Stimulated activated CD4-positive, alpha-beta T cell treated with anti-CD3 and anti-CD28 coated beads, Interleukin-2, amount 100 ng/mL, for 24 hours (primary cell): ENCODE measurements at places on chromosomes 13 and 19.

GRCh38 chr13:77703408-77703807 is 5.9 kb downstream of the SLAIN1 start:
- no peak for DNase-seq

DNA sequence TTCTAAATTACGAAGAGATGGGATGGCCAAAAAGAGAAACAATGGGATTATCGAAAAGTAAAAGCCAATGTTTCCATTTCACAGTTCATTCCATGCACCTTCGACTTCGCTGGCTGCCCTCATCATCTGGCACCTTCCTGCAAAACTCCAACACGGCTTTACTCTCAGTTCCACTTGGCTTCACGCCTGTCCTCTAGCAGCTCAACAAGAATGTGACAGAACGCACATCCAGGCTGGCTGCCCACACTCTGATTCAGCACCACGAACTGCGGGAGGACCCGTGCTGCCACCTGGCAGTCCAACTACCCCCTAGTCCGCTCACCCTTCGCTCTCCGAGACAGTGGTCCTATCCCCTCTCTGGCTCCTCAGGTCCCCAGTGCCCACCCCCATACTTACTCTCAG is 11.7 kb downstream of the ATP7B start:
- no peak for DNase-seq

- no peak for DNase-seq
These were observed 693.7 kb downstream of the UQCRFS1 start for GRCh38 chr19:28519218-28519779.

DNA sequence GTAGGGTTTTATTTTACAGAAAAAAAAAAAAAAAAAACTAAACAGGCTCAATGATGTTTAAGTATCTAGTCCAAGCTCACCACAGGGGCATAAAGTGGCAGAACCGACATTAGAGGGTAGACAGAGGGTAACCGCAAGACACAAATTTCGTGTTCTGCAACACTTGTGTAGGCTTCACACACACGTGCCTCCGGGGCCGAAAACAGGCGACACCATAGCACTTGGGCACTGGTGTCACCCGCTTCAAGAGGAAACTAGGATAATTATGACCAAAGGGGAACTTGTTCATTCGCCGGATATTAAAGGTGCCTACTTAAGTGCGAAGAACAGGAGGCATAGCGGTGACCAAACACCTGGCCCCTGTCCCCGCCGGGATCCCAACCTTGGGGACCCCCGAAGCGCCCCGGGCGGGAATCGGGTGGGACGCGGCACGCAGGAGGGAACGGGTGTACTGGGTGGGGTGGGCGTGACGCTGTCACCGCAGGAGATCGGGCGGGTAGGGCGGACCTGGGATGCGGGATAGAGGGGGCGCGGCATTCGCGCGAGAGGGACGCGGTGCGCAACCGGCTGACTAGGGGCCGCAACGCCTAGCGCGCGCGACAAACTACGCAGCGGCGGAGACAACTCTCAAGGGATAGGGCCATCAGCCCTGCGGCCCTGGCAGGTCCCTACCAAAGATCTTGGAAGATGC is 558 bp downstream of the MZT1 start:
- DNase-seq, result peak; percentile 62

GRCh38 chr19:1770866-1771576 is 17.7 kb downstream of the ONECUT3 start:
- DNase-seq, result no peak

DNA sequence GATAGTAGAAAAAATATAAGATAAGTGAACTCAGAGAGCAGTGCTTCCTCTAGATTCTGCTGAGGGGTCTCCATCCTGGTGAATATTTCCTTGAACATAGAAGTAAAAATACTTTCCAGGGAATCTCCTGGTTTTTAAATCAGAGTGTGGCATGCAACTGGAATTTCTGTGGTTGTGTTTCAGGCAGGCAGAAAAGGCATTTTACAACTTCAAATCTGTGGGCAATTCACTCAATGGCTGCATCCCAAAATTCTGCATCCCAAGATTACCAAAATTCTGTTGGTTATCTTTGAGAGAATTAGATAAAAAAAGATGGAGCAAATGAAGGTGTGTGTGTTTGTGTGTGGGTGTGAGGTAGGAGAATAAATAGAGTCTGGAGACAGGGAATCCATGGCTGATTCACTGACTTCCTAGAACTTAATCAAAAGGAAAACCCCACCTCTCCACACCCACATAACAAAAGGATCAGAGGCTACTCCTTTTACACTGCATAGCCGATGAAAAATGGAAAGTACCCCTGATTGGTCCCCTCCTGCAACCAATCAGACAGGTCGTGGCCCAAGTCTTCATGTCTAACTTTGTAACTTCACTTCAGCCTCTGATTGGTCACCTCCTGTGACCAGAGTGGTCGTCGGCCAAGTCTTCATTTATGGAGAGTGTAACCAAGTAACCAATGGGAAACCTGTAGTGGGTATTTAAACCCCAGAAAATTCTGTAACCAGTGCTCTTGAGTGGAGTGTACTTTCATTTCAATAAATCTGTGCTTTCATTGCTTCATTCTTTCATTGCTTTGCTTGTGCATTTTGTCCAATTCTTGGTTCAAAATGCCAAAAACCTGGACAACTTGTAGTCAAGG is 112.8 kb downstream of the DLEU7 start:
- no peak for DNase-seq

DNA sequence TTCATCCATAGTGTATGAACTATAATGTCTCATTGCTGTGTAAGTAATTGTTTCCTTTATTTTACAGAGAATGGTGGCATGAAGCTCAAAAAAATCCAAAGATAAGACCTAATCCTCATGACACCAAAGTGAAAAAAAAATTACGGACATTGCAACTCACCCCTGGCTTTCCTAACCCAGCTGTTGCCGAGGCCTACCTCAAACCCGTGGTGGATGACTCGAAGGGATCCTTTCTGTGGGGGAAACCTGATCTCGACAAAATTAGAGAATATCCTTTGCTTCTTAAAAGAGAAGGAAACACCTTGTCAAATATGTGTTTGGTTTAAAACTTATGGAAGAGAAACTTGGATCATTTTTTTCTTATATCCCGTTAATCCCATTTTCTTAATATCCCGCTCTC is 26.3 kb downstream of the ERCC5 start:
- no peak for DNase-seq

GRCh38 chr19:30667746-30668145 is 295.6 kb downstream of the ZNF536 start:
- no peak for DNase-seq

DNA sequence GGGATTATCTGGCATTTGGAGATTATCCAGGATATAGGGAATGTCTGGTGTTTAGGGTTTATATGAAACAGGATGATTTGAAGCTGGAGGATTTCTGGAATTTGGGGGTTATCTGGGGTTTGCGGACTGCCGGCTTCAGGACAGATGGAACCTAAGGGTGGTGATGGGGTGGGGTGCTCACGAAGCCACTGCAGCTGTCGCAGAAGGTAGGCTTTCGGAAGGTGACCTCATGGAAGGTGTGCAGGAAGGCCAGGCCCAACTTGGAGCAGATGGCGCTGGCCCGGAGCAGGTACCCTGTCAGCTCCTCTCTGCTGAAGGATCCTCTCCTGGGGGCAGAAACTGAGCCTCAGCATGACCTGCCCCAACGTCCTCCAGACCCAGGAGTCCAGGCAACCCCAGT is 9.6 kb downstream of the FAM98C start:
- DNase-seq, result no peak

- DNase-seq, result peak; percentile 51
These were observed 5.6 kb downstream of the SNRPA start for GRCh38 chr19:40756502-40757110.

DNA sequence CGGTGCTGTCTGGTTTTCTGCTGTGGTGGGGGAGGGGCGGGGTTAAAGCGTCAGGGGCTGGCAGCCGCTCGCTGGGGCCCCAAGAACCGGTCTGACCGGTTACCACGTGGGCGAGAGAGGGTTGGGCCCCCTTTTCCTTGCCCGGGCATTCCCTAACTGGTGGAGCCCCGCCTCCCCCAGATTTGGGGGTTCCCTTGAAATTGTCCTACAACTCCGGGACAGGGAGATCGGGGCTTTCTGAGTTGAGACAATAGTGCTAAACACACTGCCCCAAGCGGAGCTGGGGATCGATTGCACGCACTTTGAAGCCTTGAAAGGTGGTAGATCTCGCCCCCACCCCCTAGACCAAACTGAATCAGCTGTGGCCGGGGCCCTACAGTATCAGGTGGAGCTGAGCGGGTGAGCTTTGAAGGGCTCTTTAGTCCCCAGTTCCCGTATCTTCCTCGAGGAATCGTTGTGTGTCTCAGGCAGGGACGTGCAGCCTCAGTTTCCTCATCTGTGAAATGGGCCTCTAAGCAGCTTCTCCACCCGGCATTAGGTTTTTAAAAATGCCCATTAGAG is 4.8 kb downstream of the IER2 start:
- peak; percentile 82 for DNase-seq

- DNase-seq, result peak; percentile 53
These were observed 33.0 kb downstream of the GJA3 start for GRCh38 chr13:20127562-20128458.

DNA sequence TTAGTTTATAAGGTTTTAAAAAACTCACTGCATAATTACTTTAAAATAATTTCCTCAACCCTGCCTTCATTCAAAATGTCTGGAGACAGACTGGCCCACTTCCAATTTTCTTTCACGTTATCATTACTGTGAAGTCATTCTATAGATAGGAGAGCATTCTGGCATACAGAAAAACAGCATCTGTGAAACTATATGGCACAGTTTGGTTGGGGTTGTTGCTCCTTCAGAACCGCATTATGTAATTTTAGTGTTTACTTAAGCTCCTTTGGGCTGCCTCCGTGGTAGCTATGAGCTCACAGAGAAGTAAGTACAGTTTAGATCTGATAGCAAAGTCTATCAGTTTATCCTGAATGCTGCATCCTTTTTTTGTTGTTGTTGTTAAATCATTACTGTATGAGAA is 104.3 kb downstream of the KCNRG start:
- DNase-seq, result no peak

DNA sequence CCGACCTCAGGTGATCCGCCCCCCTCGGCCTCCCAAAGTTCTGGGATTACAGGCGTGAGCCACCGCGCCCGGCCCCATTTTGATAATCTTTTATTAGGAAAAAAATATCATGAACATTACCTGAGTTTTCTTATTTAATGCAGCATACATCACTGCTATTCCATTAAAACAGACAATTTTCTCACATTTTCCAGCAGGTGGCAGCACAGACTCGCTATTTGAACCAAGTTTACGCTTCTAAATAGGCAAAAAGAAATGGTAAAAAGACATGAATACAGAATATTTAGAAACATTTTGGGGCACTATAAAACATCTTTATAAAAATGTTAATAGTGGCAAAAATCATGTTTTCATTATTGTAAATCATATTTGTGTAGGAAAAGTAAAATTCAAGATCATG is 903.1 kb downstream of the SLITRK6 start:
- DNase-seq, result peak; percentile 32
